H4 (cell line): ENCODE measurements at places on chromosomes 2 and 18. TPM values are rescaled to one million over a fixed set of nuclear protein-coding genes. Genes with fewer than 3 reads are reported as not detected.

GRCh38 chr2:101341901-101342624, 33.6 kb upstream of the RNF149 start:
- peak; percentile 47 for DNase-seq

PSD4 gene
- 1.4 and 1.5 TPM in 2 replicates for total RNA-seq

DNA sequence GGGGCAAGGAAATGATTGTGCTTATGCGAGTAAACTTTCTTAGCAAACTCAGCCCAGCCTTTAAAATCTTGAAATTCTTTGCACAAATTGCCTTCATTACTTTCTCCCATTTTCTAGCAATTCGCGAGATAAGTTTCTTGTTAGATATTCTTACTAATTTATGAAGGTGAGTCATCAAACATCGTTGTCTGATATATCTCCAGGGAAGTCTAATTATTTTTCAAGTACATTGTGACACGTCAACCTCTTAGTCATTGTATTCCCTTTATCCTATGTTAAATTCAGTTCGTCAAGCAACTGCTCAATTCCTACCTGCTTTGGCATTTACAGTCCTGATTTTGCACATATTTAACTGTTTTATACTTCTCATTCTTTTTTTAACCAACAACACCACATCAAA, 854.5 kb upstream of the CRIM1 start:
- DNase-seq, result no peak

TLX2 gene
- total RNA-seq, result not detected in 2 replicates

- DNase-seq, result no peak
These were observed 14.4 kb upstream of the VRK2 start for GRCh38 chr2:58032016-58032763.

CFC1 gene
- total RNA-seq, result 0.39 TPM in 1 of 2 replicates, not detected in the other

TSGA10 gene
- 1.9 and 3.0 TPM in 2 replicates for total RNA-seq

- no peak for DNase-seq
These were observed 6.5 kb upstream of the TMEM182 start for GRCh38 chr2:102755284-102755683.

ING5 gene
- total RNA-seq, result 9.1 and 21.8 TPM in 2 replicates

CHRNG gene
- not detected in 2 replicates for total RNA-seq

- DNase-seq, result no peak
These were observed 99.4 kb upstream of the PID1 start for GRCh38 chr2:229370509-229370908.

VRK2 gene
- total RNA-seq, result 0.10 TPM in 1 of 2 replicates, not detected in the other

DNA sequence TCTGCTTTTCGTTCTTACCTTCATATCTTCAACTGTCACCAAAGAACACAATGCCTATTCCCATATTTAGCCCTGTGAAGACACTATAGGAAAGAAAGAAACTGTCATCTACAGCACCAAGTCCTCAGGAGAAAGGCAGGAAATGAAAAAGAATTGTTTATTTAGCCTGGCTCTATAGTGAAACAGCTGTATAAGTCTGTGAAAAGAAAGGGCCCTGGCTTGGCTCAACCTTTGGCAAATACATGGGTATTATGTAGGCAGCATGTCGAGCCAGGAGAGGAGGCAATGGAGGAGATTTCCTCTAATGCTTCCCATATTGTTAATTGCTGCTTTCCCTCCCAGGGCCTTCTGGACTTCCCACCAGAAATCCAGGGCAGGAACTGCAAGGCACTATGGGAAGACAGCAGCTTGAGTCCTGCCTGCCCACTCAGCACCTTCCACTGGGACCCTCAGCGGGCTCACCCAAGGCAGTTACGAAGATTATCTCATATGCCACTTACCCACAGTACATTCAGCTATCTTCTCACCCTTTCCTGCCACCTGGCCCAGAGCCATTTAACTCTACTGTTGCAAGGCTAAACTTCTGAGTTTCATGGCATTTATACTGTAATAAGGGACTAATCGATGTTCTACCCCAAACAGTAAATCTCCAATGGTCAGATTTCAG, 30.1 kb downstream of the SLC8A1 start:
- DNase-seq, result no peak

- no peak for DNase-seq
These were observed 3.5 kb downstream of the YES1 start for GRCh38 chr18:808502-808901.

DNA sequence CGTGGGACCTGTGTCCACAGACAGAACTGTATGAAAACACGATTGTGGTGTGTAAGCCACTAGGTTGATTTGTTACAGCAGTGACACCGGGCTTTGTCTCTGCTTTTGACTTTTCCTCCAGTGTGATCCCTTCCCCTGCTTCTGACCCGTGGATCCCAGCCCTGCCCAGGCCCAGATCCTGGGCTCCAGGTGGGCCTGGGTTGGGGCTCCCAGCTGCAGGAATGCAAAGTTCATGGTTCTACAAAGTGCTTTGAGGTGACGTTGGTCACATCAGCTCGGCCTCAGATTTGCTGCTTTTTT, 26.8 kb downstream of the HPCAL1 start:
- no peak for DNase-seq
